ENCODE measurements at places on chromosomes 12 and 14.

GRCh38 chr12:85179680-85180270, 100.2 kb upstream of the ALX1 start:
- DNase-seq = no peak

DNA sequence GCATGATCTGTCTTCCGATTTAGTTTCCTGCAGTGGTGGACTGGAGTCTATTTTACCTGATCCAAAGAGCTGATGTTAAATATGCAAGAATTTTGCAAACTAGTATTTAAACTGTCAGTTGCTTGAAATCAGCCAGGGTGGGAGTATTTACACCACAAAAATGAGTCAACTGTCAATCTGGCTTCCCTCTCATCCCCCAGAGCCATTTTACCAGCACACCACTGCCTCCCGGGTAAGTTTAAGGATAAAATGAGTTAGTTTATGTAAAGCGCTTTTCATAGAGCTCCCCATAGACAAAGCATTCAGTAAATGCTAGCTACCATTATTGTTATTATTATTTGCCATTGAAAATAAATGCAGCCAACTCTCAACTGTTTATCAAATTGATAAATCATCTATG, 106.3 kb upstream of the FRMD6 start:
- no peak for DNase-seq

DNA sequence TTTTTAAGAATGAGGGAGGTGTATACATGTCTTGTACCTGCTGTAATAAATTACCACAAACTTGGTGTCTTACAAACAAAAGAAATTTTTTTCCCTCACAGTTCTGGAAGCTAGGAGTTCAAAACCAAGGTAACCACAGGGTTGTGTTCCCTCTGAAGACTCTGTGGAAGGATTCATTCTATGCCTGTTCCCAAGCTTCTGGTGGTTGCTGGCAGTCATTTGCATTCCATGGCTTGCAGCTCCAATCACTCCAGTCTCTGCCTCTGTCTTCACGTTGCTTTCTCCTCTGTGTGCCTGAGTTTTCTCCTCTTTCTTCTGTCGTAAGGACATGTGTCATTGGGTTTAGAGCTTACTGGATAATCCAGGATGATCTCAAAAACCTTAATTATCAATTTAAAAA, 15.4 kb upstream of the ZNF641 start:
- no peak for DNase-seq

- DNase-seq = no peak
Observed at GRCh38 chr12:124655698-124656516, 88.5 kb upstream of the NCOR2 start.

GRCh38 chr12:103626498-103626897, 39.4 kb downstream of the STAB2 start:
- DNase-seq = no peak

DNA sequence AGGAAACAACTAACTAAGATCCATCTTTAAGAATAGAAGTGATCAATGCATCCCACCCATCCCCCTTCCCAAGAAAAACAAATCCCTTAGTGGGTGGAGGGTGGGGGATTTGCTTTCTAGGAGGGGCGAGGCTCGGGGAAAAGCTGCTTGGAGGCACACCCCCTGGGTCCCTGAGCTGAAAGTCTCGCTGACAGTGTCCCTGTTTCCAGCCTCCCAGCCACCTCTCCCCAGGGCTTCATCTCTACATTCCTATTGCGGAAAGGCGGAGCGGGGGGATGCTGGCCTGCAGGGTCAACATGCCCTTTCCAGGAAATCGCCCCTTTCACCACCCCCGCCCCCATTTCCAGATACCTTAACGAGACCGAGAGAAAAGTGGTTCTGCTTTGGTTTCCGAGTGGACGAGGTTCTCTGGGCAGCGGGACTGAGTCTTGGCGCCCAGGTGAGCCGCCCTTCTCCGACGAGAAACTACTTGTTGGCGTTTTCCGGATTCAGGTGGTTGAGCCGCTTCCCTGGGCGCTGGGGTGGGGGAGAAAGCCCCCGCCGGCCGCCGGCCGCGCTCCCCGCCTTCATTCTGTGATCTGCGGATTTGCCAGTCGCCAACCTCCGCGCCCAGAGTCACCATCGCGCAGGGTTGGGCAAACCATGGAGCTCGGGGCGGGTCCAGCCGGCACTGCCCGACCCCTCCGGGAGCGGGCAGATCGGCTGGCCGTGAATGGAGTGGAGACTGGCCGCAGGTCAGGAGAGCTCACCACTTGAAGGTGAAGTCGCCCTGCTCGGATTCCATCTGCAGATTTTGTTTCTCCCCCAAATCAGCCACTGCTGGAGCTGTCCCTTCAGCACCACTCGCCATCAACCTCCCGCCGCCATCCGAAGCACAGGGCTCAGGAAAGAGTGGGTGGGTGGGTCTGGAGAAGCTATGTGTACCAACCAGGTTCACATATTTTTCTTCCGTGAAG, 505 bp downstream of the KCNC2 start:
- DNase-seq = peak; percentile 19

DNA sequence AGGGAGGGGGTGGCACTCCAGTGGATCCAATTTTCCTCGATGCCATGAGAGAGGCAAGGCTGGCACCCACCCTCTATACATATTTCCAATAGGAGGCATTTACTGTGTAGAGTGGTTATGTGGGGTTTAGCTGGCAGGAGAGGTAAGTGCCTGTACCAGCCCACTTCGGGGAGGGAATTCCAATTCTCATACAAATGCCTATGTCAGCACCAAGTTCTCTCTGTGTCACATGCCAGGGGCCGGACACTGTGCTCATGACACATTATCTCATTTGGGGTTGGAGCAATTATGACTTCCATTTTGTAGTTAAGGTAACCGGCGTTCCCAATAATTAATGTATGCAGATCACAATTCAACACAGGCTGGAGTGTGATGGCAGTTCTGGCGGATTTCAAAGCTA, 284.3 kb downstream of the KSR2 start:
- DNase-seq = no peak

- no peak for DNase-seq
Observed at GRCh38 chr14:72738161-72738611, 155.7 kb downstream of the DPF3 start.

GRCh38 chr14:104151566-104152245, 13.3 kb downstream of the KIF26A start:
- DNase-seq = no peak

DNA sequence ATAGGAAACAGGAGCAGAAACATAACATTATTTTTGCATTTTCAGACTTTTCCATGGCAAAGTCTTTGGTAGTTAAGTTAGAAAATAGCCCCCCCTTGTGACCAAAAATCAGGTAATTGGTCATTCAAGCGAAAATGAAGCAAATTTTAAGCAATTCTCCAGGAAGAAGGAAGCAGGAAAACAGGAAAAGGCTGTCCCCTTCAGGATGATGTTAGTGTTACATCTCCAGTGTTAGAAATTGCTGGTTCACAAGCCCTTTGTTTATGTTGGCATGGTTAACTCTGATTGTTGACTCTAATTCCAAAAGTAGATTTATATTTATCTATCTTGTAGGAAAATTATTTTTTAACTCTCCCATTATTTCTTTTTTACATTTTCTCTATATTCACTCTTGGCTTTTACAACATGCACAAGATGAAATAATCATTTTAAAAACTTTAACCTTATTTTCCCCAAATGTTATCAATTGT, 18.8 kb upstream of the GAS2L3 start:
- no peak for DNase-seq

GRCh38 chr14:85528897-85529631, 880 bp upstream of the FLRT2 start:
- no peak for DNase-seq

DNA sequence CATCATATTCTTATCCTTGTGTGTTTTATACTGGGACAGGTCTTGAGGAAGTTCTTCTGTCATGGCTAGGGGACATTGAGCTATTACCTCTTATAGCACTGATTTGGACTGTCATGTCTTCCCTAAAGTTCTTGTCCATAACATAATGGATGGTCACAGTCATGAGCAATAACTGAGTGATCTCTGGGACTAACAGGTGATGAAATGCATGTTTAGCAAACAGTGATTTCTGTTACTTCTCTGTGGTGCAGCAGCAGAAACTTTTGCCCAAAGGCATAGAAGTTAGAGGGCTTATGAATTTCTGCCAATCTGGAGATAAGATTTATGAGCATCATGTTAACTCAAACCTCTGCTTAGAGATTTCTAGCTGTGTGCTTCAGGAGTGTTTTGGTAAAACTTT, 5.9 kb downstream of the ADIPOR2 start:
- DNase-seq = no peak
